Right hindlimb (tissue), 1 donor: ENCODE measurements at places on chromosomes 12 and 14.

DNA sequence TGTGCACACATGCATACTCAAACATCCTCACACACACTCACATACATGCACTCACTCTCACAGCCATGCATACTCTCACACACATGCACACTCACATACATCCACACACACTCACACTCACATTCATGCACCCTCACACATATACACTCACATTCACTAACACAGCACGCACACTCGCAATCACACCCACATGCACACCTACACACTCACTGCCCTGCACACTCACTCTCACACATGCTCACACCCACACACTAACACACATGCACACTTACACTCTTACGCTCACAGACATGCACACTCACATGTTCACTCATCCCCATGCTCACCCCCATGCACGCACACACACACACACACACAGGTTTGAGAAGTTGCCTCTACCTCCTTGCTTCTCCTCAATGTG is 63.2 kb upstream of the SFSWAP start:
- no peak for DNase-seq

- no peak for DNase-seq
These were observed 35.5 kb upstream of the PRPF39 start for GRCh38 chr14:45048385-45048784.

DNA sequence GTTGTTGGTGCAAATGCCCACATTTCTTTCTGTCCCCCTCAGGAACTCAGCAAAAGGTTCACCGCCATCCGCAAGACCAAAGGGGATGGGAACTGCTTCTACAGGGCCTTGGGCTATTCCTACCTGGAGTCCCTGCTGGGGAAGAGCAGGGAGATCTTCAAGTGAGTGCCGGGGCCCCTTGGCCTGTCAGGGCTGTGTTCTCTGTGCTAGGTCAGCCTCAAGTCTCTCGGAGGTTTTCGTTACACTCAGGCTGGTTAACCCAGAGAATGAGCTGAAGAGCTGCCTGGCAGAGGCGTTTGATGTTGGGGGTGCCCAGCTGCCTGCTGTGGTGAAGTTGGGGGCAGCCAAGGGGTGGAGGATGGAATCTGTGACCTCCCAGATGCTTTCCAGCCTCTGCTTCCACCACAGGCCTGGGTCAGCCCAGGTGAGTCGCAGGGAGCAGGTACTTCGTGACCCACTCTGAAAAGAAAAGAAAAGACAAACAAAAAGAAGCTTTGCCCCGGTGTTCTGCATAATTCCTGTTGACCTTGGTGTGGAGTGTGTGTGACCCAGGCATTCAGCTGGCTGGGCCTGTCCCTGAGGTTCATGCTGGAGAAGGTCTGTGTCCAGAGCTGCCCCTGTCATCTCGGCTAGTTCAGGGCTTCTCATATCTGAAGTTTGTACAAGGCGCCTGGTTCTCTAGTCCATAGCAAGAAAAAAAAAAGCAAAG is 12.9 kb downstream of the OTUB2 start:
- no peak for DNase-seq

GRCh38 chr12:57476162-57476992 is 3.3 kb downstream of the ARHGAP9 start:
- no peak for DNase-seq

GRCh38 chr14:95240859-95241813 is 78.6 kb downstream of the CLMN start:
- DNase-seq: no peak

DNA sequence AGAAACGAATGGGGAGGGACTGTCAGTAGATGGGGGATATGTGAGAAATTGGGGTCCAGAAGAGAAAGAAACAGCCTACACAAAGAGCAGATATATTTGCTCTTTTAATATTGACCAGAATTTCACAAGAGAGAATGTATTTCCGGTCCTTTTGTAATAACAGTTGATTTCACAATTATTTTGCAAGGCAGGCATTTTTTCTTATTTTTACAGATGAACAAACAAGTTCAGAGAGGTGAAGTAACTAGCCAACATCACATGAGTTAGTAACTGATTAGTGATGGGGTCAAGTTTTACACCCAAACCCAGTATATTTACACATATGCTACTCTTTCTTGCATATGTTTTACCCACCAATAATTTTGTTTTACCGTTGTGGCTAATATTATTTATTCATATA is 188.2 kb downstream of the NAV3 start:
- DNase-seq: no peak

DNA sequence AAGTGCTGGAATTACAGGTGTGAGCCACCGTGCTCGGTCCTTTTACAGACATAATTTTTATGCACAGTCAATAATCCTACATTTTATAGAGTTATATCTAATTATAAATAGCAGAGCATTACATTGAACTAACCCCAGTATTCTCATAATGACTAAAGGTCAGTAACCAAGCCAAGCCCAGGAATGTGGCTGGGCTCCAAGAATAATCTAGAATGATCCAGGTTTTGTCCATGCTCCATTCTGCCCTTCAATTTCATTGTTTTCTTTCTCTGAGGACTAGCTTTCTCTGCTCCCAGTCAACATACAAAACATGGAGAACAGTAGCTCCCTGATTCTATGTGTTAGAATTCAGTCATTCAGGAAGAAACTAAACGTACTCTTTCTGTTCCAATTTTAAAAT is 92.1 kb upstream of the KRR1 start:
- no peak for DNase-seq

DNA sequence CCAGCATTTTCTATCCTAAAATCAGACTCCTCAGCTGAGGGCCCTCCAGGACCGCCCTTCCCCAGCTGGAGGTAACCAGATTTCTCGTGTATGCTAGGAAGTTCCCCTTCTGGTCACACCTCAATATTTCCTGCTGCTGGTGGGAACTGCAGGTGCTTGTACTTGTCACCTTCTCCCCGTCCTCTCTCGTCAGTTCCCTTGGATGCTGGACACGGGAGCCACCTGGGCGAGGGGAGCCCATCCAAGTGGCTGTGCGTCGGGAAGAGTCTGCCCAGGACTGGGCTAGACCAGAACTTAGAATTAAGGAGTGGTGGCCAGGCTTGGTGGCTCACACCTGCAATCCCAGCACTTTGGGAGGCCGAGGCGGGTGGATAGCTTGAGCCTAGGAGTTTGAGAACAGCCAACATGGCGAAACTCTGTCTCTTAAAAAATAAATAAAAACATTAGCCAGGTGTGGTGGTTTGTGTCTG is 23.2 kb upstream of the KIF26A start:
- DNase-seq: no peak

DNA sequence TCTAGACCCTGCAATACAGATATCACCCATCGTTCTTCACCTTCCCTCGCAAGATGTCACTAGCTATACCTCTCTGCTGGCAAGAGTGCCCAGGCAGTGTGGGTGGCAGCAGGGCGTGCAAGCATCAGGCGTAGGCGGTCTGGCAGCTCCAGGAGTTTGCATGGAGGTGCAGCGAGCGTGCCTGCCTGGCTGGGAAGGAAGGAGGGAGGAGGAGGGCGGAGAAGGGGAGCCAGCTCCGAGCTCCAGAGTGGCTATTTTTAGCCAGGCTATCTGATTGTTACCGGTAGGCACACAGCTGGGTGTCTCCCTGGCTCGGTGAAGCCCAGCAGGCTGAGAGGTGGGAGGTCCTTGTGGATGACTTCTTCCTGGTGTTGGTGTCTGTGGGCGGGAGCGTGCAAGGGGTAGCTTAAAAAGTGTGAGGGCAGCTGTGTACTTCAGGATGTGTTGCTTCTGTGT is 6.2 kb downstream of the FOXJ2 start:
- peak; percentile 56 for DNase-seq

DNA sequence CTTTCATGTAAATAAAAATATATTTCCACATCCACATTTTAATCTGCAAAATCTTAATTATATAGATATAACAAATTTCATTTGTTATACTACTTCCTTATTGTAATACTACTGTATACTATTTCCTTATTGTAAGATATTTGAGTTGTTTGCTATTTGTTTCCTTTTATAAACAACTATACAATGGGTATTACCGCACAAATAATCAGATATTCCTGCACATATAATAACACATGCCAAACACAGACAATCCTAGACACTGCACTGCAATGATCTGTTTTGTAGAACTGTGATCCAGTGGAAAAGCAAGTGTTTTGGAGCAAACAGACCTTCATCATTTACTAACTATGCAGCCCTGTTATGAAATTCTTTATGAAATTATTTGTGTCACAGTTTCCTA is 30.5 kb downstream of the PRKD1 start:
- DNase-seq: no peak

DNA sequence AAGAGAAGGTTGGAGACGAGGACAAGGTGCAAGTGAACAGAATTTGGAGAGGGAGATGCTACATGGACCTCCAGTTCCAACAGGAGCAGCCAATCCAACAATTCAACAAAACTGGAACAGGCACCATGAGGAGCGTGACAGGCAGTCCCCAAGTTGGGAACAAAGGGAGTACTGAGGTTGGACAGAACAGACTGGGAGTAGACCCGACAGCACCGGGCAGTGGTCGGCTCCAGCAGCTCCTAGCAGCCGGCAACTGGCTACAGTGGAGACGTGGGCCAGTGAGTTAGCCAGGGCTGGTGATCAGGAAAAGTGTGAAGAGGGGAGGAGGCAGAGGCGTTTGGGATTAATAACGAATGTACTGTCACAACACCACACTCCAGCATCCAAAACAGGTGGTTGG is 16.4 kb downstream of the MAP3K9 start:
- DNase-seq: no peak

- DNase-seq: no peak
These were observed 40.1 kb downstream of the KIAA0586 start for GRCh38 chr14:58467575-58467974.

GRCh38 chr12:117363953-117364486 is 2.6 kb upstream of the NOS1 start:
- no peak for DNase-seq

DNA sequence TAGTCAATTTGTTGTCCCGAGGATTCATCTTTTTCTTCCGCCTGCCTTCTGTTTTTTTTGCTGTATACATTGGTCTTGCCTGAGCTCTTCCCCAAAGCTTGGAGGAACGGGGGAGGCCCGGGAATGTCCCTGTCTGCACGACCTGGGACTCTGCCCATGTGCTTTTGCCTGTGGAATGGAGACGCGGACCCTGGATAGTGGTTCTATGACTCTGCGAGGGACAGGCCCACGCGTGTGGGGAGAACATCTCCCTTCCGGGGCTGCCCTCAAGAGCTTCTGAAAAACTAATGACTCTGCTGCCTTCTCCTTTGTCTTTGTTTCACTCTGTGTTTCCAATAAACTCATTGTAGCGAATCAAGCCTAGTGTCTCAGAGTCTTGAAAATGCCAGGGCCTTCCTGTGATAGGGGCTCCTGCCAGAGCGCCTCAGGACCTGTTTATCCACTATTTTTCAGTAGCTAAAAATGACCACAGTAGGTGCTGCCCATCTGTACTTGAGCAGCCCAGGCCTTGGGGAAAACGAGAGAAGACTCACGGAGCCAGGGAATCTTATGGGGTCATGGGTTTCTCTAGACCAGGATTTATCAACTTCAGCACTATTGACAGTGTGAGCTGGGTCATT is 12.3 kb downstream of the KRT83 start:
- no peak for DNase-seq

DNA sequence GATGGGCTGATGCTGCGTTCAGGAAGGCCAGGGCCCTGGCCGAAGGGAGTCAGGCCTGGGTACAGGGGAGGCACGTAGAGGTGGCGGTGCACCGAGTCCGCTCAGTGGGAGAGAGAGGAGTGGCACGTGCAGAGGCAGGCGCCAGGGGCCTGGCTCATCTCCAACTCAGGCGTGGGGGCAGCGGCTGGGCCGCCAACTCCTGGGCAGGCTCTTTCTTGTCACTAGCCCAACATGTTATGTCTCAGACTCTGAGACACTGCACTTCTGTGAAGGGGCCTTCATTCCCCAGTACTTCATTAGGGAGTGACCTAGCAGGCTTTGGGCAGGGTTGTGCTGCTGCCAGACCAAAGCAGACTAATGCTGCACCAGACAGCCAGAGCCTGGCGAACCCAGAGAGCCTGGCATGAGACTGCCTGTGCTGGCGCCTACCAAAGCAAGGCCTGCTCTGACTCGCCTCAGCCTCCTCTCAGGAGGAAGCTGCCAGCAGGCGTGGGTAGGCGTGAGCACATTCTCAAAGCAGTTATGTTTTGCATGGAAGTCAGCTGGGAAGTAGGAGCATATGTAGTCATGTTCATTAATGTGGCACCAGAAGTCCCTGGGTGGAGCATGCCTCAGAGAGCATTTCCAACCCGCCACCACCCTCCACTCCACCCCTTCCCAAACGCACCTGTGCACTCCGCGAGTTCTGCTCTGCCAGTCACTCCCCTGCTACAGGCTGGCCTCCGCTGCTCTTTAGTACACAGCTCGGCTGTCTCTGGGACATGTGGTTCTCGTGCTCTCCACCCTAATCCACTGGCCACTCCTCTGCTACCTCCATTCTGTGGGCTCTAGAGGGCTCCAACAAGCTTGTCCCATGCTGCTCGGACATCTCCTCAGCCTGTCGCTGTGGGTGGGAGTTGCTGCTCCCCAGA is 9.7 kb downstream of the CKB start:
- no peak for DNase-seq

DNA sequence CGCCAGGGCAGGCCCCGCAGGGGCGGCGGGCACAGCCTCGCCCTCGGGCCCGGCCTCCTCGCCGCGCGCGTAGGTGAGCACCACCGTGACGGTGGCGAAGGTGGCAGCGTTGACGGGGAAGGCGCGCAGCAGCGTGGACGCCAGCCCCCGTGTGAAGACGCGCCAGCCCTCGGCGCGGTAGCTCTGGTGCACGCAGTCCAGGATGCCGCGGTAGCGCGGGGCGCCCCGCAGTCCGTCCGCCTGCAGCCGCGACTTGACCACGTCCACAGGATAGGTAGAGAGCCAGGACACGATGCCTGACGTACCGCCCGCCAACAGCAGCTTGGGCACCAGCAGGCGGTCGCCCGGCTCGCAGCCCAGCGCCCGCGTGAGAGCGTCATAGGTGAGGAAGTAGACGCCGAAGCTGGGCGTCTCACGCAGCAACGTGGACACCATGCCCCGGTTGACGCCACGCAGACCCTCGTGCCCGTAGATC is 13.9 kb downstream of the SLC25A29 start:
- peak; percentile 16 for DNase-seq

DNA sequence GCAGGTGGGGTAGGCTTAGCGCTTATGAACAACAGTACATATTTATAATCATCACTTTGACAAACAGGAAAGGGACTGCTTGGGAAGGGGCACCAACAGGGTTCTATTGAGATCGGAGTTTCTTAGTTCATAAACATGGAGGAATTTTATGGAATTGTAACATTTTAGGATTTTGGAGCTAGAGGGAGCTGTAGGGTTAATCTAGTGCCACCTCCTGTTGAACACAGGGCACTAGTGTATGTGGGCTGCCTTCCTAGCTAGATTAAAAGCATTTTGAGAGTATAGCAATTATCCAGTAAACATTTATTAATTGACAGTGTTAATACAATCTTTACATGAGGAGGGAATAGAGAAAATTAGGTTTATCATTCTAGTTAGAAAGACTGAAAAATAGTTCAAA is 23.1 kb upstream of the TBC1D30 start:
- no peak for DNase-seq

GRCh38 chr12:93536111-93536765 is 36.2 kb upstream of the SOCS2 start:
- DNase-seq: no peak
